HCT116 (cell line): ENCODE measurements at places on chromosomes 16 and 17. TPM values are rescaled to one million over a fixed set of nuclear protein-coding genes. Genes with fewer than 3 reads are reported as not detected.

MSLN gene
- total RNA-seq = 40.9 TPM

GRCh38 chr16:70419384-70420327 is 19.2 kb downstream of the ST3GAL2 start:
- no peak overlapping the region for H3K4me3 ChIP-seq
- no peaks in the 10 kb centered on the region for H3K4me1 ChIP-seq
- H3K27ac ChIP-seq = no peak overlapping the region
- no peak for DNase-seq
- H3K36me3 ChIP-seq = no peaks in the 10 kb centered on the region

GRCh38 chr16:76278980-76279379 is 1.8 kb downstream of the CNTNAP4 start:
- H3K4me3 ChIP-seq = no peak overlapping the region
- H3K36me3 ChIP-seq = no peaks in the 10 kb centered on the region
- no peaks in the 10 kb centered on the region for H3K4me1 ChIP-seq
- H3K27me3 ChIP-seq = no peaks in the 10 kb centered on the region

GRCh38 chr16:58530179-58530578 is 14.9 kb downstream of the SETD6 start:
- no peak overlapping the region for H3K4me3 ChIP-seq
- H3K4me1 ChIP-seq = no peaks in the 10 kb centered on the region
- DNase-seq = no peak
- H3K36me3 ChIP-seq = peaks cover 75% of the 10 kb centered on the region
- H3K27me3 ChIP-seq = no peaks in the 10 kb centered on the region
- H3K27ac ChIP-seq = no peak overlapping the region

- H3K36me3 ChIP-seq = no peaks in the 10 kb centered on the region
- H3K4me1 ChIP-seq = peaks cover 10% of the 10 kb centered on the region; the same call in 1 of the 2 replicates
- H3K4me3 ChIP-seq = no peak overlapping the region
- no peaks in the 10 kb centered on the region for H3K27me3 ChIP-seq
- H3K27ac ChIP-seq = no peak overlapping the region
Measured at GRCh38 chr17:19766421-19767270, 18.5 kb upstream of the ALDH3A1 start.

TMEM231 gene
- 9.7 TPM for total RNA-seq

DNA sequence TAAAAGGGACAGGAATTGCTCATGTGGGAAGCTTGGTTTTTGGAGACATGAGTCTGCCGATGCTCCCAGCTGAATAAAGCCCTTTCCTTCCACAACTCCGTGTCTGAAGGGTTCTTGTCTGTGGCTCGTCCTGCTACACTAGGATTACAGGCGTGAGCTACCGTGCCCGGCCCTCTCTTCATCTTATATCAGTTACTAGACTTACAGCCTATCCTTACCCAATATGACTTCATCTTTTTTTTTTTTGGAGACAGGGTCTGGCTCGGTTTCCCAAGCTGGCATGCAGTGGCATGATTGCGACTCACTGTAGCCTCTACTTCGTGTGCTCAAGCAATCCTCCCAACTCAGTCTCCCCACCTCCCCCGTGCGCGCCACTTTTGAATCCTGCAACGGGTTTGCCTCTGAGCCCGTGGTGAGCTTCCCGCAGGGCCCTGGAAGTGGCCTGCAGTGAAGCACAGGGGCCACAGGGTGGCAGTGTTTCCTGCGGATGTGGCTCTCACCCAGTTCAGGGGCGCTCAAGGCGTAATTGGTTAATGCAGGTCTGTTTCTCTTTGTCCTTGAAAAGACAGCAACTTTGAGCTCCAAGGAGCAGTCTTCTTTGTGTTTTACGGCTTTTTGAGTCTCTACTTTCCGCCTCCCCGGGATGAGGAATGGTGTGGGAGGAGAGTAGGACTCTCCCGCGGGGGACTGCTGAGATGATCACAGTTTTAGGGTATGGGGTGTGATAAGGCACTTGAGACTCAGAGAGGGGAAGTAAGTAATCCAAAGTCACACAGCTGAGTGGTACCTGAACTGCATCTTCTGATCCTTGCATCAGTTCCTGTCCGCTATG is 22.7 kb upstream of the GPRC5B start:
- H3K4me3 ChIP-seq = no peak overlapping the region
- H3K36me3 ChIP-seq = no peaks in the 10 kb centered on the region
- DNase-seq = peak; percentile 62
- H3K4me1 ChIP-seq = no peaks in the 10 kb centered on the region
- H3K27me3 ChIP-seq = no peaks in the 10 kb centered on the region
- no peak overlapping the region for H3K27ac ChIP-seq

PLD6 gene
- total RNA-seq = 15.6 TPM

SLC5A10 gene
- total RNA-seq = not detected

GABARAP gene
- 287 TPM for total RNA-seq

GRCh38 chr16:83402967-83403366 is 404.8 kb upstream of the HSBP1 start:
- H3K4me3 ChIP-seq = no peak overlapping the region
- DNase-seq = no peak
- peaks cover 4% of the 10 kb centered on the region; the same call in 1 of the 2 replicates for H3K27me3 ChIP-seq
- no peaks in the 10 kb centered on the region for H3K36me3 ChIP-seq
- no peaks in the 10 kb centered on the region for H3K4me1 ChIP-seq

GRCh38 chr17:57940653-57941329 is 14.4 kb downstream of the CUEDC1 start:
- H3K4me1 ChIP-seq = peaks cover 96% of the 10 kb centered on the region
- H3K27me3 ChIP-seq = no peaks in the 10 kb centered on the region
- H3K27ac ChIP-seq = peak overlapping the region; percentile 23
- no peak for DNase-seq

KRTAP4-9 gene
- not detected for total RNA-seq

NT5C gene
- 115 TPM for total RNA-seq

DNA sequence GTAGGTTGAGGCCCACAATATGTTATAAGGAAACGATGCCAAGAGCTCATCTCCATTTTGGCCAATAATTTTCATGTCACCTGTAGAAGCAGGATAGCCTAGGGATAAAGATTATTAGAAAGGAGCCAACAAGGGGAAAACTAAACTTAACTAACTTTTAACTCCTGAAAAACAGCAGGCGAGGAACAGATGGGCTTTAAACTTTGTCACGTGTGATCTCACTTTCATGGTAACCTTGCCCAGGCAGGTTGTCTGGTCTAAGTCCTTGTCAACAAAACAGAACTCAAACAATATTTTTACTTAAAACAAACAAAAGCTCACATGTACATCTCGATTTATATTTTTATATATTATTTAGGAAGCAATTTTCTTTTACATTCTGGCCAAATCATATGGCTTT is 1672.0 kb downstream of the TP53TG3F start:
- H3K27ac ChIP-seq = no peak overlapping the region
- no peaks in the 10 kb centered on the region for H3K4me1 ChIP-seq
- no peaks in the 10 kb centered on the region for H3K36me3 ChIP-seq
- H3K27me3 ChIP-seq = no peaks in the 10 kb centered on the region
